ENCODE measurements at places on chromosomes 7 and 10. TPM values are rescaled to one million over a fixed set of nuclear protein-coding genes. Genes with fewer than 3 reads are reported as not detected.

ALOX5 gene
- 1.6 TPM for total RNA-seq

SLC26A4 gene
- 0.35 TPM for total RNA-seq

DNA sequence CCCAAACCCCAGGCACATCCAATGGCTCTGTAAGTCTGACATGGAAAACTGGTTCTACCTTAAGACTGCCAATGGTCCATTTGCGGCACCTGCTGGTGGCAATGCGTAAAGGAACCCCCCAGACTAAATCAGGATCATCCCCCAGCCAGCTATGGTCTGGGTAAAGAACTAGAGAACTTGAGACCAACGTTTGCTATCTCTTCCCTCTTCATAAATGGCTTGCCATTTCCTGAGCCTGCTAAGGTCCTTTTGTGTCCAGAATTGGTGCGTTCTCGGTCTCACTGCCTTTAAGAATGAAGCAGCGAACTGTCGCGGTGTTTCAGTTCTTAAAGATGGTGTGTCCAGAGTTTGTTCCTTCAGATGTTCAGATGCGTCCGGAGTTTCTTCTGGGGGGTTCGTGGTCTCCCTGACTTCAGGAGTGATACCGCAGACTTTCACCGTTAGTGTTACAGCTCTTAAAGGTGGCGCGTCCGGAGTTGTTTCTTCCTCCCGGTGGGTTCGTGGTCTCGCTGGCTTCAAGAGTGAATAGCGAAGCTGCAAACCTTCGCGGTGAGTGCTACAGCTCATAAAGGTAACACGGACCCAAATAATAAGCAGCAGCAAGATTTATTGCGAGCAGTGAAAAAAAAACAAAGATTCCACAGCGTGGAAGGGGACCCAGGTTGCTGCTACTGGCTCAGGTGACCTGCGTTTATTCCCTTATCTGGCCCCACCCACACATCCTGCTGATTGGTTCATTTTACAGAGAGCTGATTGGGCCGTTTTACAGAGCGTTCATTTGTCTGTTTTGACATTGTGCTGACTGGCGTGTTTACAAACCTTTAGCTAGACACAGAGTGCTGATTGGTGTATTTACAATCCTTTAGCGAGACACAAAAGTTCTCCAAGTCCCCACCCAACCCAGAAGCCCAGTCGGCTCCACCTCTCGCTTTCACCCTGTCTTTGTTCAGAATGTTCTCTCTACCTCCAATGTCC, 95.4 kb downstream of the ELMO1 start:
- DNase-seq = peak; percentile 55

- no peak for DNase-seq
These were observed 15.5 kb downstream of the TES start for GRCh38 chr7:116225860-116226259.

- no peak for DNase-seq
These were observed 100.3 kb downstream of the DOCK4 start for GRCh38 chr7:112105584-112106530.

- DNase-seq = no peak
These were observed 357.2 kb downstream of the LRMDA start for GRCh38 chr10:75788394-75789205.

DNA sequence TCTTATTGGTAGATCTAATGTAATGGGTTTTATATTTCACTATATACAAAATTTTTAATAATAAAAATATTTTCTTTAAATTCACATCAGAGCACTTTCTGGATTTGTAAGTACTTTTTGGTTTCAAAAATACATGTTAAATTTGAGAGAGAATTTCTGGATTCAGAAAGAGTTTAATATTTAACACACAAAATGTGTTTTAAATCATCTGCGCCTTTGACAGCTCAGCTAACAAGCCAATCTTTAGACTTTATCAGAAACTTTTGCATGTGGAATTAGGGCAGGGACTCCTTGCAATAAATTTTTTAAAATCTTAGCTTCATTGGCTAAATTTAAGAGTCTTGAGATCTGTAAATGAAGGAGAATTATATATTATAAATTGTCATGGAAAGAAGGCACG, 32.7 kb upstream of the RHOBTB1 start:
- DNase-seq = no peak

GRCh38 chr7:73738220-73738611, 386 bp downstream of the ABHD11 start:
- DNase-seq = no peak

- peak; percentile 83 for DNase-seq
These were observed 82.2 kb downstream of the PIK3CG start for GRCh38 chr7:106947244-106947728.

DNA sequence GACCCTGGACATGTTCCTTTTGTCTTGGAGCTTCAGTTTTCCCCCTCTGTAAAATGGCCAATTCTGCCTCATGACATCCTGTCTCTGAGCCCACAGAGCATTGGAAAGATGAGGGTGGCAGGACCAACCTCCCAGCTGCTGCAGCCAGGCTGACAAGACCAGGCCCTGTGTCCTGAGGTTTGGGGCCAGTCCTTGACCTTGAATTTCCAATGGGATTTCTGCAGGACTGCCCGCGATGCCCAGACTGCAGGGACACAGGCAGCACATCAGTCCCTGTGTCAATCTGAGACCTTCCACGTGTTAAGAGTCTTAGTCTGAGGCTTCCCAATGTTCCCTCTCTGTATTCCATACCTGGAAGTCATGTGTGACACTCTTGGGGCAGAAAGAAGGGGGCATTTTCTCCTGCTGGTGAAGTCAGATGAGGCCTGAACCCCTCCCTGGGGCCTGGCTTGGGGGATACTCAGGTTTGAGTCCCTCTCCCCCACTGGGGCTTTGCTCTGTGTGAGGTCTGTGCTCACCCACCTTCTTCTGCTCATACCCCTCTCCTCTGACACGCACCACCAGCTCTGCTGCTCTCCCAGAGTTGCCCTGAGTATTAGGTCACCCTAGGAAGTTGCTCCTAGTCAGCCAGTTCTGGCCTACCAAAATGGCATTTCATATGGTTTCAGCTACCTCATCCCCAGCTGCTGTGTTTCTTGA, 79.2 kb downstream of the ADCY1 start:
- no peak for DNase-seq

DNA sequence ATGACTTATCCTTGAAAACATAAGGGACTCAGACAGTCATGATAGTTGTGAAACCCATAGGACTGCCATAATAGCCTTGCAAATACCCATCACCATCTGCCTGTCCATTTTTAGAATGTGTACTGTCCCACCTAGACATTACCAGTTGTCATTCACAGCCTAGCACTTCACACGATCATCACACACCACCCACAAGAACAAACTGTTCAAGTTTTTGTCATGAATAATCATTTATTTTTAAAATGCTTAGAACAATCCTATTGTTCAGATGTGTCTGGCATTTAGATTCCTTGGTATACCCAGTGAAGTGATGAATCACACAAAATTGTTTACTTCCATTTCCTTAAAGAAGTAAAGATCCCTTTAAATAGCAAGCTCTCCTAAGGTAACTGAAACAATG, 46.6 kb downstream of the CCDC3 start:
- peak; percentile 1 for DNase-seq

DENND10 gene
- 64.4 TPM for total RNA-seq

DNA sequence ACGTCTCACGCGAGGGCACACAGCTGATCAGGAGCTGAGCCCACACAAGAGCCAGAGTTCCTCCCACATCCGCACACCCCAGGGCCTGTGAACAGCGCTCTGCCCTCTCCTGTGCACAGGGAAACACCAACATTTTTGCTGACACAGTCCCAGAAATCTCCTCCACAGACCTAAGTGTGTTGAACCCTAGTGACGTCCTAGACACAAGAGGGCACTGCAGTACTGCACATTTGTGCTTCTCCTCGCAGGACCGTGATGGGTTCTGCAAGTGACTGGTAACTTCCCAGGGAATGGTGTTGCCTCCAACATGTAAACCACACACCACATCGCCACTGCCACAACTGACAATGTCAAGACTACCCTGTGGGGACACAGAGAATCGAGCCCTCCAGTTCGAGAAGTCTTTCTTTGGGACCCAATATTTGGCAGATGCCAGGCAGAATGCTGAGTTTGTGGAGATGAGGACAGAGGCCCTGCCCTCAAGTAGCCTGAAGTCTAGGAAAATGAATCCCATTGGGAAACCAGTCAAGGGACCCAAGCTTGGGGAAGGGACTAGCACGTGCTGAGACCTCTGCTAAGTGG, 170.3 kb downstream of the PAXIP1 start:
- DNase-seq = no peak

DNA sequence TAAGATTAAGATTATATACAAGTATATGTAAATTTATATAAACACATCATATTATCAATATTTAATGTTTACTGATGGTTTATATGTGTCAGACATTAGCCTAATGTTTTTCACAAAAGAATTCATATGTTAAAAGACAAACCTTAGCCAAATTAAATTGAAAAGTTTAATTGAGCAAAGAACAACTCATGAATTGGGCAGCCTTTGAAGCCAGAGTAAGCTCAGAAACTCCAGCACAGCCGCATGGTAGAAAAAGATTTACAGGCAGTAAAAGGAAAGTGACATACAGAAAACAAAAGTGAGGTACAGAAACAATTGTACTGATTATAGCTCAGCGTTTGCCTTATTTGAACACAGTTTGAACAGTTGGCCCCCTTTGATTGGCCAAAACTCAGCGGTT, 124.1 kb downstream of the TSPAN12 start:
- no peak for DNase-seq

DNA sequence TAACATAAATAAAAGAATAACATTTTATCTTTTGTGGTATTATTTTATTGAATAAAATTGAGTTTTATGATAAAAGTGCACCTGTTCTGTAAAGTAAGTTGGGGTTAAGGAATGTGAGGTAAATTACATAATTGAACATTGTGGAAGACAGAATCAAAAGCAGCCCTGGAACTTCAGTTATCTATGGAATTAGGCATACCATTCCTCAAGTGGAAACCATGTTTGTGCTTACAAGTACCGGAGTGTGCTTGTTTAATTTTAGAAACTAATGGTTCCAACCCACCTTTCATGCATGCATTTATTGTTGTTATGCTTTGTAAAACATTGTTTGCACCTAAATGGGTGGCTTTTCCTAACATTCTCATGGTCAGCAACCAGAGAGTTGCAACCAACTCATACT, 28.0 kb downstream of the RBM17 start:
- no peak for DNase-seq

DNA sequence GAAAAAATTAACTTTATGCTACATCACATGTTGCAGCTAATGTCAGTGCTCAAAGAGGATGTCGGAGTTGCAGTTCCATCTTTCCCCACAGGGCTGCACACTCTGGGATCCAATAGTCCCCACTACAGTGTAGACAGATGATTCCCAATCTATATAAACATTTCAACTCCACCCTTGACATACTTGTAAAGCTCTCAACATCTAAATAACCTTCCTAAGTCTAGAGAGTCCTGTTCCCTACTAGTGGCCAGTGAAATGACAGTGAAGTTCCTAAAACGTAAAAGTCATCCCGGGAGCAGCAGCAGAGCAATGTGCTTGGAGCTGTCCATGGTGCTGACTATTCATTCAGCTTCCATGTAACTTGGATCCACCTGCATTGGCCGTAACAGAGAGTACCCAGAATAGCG, 145.1 kb downstream of the GRM8 start:
- DNase-seq = no peak

GRCh38 chr7:151837285-151838042, 39.5 kb downstream of the PRKAG2 start:
- no peak for DNase-seq

- DNase-seq = no peak
These were observed 337.2 kb upstream of the LRGUK start for GRCh38 chr7:133789974-133790373.

DNA sequence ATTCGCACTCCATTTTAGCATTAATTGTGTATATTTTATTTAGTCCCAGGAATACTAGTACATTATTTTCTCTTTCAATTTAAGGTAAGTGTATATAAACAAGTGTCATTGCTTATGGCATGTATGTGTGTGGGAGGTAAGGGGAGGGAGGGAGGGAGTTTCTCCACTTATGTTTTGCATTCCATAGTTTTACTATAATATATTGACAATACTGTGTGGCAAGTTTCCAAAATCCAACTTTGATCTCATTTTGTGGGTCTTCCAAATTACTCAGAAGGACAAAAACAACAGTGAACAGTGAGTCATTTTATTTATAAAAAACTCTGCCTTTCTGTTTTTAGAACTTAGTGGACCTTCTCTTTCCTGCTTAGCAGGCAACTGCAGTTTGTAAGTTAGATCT, 102.3 kb upstream of the SEMA3E start:
- no peak for DNase-seq

SNCG gene
- 4.8 TPM for total RNA-seq

- DNase-seq = peak; percentile 35
These were observed 23.4 kb downstream of the ESYT2 start for GRCh38 chr7:158805937-158806336.

HOXA6 gene
- total RNA-seq = not detected

- DNase-seq = no peak
These were observed 5.1 kb downstream of the KAZALD1 start for GRCh38 chr10:101066896-101067355.

TMEM225B gene
- total RNA-seq = not detected

GRCh38 chr7:96870934-96871333, 134.4 kb upstream of the DLX6 start:
- no peak for DNase-seq

ELFN1 gene
- total RNA-seq = 2.0 TPM

DNA sequence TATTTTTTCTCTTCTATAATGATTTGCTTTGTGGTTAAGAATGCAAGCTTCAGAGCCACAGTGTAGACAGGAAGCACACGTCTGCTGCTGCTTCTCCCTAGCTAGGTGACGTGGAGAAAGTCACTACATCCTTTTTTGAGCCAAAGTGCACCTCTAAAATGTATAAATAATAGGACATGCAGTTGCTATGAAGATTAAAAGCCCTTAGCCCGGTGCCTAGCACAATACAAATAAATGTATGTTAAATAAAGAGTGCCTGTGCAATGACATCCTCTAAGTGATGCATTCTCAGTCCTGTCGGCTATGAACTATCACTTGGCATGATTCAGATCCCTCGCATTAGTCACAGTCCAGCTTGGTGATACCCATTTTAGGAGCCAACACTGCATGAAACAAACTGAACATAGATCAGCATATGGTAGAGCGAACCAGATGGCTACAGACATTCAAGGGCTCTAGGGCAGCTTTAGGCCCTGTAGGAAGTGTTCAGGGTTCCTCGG, 4.8 kb upstream of the TRDMT1 start:
- no peak for DNase-seq

GRCh38 chr7:156560075-156560474, 80.5 kb upstream of the RNF32 start:
- DNase-seq = peak; percentile 67

- DNase-seq = no peak
These were observed 155.2 kb downstream of the SEMA3A start for GRCh38 chr7:84039432-84039831.

VWC2 gene
- 0.31 TPM for total RNA-seq

DNA sequence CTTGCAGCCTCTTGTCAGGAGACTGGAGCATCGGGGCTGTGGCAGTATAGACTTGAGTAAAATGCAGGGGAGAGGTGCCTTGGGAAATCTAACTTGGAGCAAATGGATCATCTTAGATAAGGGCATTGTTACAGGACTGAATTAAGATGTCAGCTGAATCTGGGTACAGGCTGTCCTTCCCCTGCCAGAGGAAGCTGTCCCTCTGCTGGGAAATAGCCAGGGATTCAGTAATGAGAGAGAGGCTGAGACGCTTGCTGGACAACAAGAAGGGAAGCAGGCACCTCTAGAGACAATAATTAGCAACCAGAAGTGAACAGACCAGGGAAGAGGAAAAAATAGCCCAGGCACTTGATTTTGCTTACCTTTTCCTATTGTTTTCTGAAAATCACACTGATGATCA, 20.7 kb upstream of the RAPGEF5 start:
- no peak for DNase-seq

GRCh38 chr7:129924602-129925001, 28.2 kb downstream of the UBE2H start:
- no peak for DNase-seq

GRCh38 chr7:119996634-119997033, 276.3 kb upstream of the KCND2 start:
- no peak for DNase-seq

FZD1 gene
- 0.91 TPM for total RNA-seq

Measured in H1 (cell line).